Urinary bladder (tissue), 4 donors: ENCODE measurements at places on chromosomes 16 and 17. TPM values are rescaled to one million over a fixed set of nuclear protein-coding genes. Genes with fewer than 3 reads are reported as not detected.

MEOX1 gene
- total RNA-seq: 11.6 TPM

CCL13 gene
- 1.6 TPM for total RNA-seq

KRTAP9-2 gene
- not detected for total RNA-seq

RASD1 gene
- total RNA-seq: 2.6 TPM

HBA2 gene
- 648 TPM for total RNA-seq

ABCA3 gene
- 5.5 TPM for total RNA-seq

EVI2A gene
- 6.9 TPM for total RNA-seq

METTL9 gene
- total RNA-seq: 163 TPM

TSPAN10 gene
- total RNA-seq: 1.2 TPM

GNGT2 gene
- 0.42 TPM for total RNA-seq

SLC2A4 gene
- total RNA-seq: 11.6 TPM

CDH16 gene
- total RNA-seq: not detected

SRP68 gene
- total RNA-seq: 34.7 TPM

CCL14 gene
- total RNA-seq: 3.3 TPM
